ENCODE measurements at places on chromosomes 3 and 15.

- no peak for DNase-seq
Measured at GRCh38 chr3:74309716-74310115, 304.7 kb downstream of the CNTN3 start.

DNA sequence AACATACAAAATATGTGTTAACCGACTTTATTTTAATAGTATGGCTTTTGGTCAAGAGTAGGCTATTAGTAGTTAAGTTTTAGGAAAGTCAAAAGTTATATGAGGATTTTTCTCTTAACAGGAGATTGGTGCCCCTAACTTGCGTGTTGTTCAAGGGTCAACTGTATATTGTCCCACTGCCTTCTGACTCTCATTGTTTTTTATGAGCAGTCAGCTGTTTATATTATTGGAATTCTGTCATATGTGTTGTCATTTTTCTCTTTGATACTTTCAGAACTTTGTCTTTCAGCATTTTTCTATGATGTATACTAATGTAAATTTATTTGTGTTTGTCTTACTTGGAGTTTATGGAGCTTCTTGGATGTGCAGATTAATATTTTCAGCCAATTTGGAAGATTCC lies 142.1 kb upstream of the CMC1 start:
- no peak for DNase-seq

DNA sequence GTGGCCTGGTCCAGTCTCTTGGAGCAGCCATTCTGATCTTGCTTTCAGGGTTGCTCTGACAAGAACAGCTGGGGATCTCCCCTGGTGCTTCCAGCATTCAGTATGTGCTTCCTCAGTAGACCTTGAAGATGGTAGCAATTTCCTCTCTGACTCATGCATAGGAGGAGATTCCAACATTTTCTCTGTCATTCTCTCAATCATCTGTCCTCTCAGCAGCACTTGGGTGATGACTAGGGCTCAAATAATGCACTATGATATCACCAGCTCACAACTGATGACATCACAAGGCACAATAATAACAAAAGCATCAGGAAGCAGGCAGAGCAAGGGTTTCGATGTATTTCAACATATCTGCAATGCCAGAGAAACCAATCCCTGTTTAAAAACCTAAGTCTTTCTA lies 52.7 kb downstream of the NFKBIZ start:
- no peak for DNase-seq

DNA sequence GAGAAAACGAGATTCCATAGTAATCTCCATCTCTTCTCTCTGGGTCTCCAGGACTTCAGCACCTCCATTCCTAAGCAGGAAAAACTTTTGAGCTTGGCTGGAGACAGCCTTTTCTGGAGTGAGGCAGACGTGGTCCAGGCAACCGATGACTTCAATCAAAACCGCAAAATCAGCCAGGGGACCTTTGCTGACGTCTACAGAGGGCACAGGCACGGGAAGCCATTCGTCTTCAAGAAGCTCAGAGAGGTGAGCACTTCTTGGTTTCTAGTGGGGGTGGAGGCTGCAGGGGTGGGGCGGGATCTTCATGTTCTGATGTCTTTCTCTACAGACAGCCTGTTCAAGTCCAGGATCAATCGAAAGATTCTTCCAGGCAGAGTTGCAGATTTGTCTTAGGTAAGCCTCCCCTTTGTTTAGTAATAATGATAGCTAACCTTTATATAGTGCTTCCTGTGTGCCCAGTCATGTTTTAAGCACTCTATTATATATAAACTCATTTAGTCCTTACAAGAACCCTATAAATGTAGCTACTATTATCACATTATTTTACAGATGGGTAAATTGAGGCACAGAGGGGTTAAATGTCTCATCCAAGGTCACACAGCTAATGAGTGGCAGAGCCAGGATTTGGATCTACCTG lies 35.0 kb upstream of the TATDN2 start:
- no peak for DNase-seq

DNA sequence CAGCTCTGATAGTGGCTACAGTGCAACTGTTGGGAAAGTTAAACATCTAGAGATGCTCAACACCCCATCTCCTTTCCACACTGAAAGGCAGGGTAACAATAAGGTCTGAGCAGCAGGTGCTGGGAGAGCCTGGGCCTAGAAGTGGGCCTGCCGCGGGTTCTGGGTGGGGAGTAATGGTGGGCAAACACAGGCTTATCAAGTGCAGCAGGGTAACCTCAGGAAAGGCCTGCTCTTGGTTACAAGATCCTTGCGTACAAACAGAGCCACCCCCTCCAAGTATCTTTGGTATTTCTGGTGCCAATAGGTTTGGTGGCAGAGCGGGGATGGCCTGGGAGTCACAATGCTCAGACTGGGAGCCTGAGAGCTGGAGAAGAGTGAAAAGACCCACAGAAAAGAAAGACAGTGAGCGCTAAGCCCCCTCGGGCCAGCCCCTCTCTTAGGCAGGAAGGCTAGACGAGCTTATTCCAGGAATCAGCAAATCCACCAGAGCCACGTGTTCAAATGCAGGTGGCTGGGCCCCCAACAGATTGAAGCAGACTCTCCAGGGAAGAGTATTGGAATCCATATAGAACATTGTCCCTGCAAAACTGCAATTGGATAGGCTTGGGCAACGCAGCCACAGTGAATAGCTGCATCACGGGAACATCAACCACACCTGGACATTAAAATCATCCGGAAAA lies 2.7 kb downstream of the IQSEC1 start:
- no peak for DNase-seq

GRCh38 chr3:2141482-2141881 lies 42.8 kb downstream of the CNTN4 start:
- no peak for DNase-seq

- no peak for DNase-seq
Measured at GRCh38 chr3:71562938-71563337, 20.6 kb downstream of the FOXP1 start.

GRCh38 chr3:123287051-123287961 lies 85.6 kb downstream of the SEC22A start:
- no peak for DNase-seq

- no peak for DNase-seq
Measured at GRCh38 chr3:115836944-115837343, 213.6 kb downstream of the GAP43 start.

- DNase-seq = no peak
Measured at GRCh38 chr3:15630646-15631350, 29.3 kb downstream of the BTD start.

- no peak for DNase-seq
Measured at GRCh38 chr15:65547841-65548240, 17.6 kb downstream of the HACD3 start.

GRCh38 chr15:58528188-58528870 lies 96.5 kb downstream of the LIPC start:
- no peak for DNase-seq

DNA sequence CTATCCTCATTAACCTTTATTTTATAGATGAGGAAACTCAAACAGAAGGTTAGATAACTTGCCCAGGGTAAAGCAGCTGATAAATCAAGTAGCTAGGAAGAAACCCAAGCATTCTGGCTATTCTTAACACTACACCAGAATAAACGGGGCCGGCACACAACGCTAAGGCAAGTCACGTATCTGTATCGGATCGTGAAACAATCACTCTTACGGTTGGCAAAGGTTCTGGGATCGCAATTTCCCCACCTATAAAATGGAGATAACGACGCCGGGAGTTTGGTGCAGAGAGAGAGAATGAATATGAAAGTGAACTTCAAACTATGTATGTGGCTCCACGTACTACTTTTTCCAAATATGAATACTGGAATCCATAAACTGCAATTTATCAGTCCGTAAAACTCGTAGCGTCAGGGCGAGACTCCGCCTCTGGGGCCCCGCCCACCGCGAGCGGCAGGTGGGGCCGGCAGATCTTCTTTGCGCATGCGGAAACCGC lies 252 bp upstream of the ARMC8 start:
- DNase-seq = no peak

DNA sequence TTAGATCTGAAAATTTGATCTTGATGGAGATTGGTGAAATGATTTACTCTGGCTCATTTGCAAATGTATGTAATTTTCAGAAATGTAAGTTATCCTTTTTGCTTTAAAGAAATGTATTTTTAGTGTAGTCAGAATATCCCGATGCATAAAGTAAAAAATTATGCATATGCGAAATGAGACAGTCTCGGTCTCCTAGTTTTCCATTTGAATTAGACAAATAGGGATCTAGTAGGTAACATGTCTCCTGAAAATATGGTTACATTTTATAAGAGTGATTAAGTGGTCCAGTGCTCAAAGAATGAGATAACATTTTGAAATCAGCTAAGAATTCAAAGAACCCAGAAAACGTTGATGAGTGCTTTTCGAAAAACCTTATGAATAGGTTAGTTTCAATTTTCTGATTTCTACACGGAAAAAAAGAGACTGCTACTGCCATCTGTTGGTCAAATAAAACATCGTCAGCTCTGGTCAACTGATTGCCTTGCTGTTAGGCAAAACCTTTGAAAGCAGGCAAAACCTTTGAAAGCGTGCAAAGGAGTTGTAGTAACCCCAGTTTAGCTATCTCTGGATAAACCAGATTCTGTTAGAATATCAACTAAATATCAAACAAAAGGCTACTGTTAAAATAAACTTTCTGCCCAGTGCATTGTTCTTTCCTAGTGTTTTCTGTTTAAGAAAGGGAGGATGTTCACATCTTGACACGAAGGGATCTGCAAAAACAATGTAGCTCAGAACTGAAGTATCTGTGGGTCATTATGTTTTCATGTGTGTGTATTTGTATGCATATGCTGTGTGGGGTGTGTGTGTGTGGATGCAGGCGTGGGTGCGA lies 59.3 kb upstream of the CHMP2B start:
- no peak for DNase-seq

- no peak for DNase-seq
Measured at GRCh38 chr3:128174675-128175590, 21.7 kb downstream of the EEFSEC start.

DNA sequence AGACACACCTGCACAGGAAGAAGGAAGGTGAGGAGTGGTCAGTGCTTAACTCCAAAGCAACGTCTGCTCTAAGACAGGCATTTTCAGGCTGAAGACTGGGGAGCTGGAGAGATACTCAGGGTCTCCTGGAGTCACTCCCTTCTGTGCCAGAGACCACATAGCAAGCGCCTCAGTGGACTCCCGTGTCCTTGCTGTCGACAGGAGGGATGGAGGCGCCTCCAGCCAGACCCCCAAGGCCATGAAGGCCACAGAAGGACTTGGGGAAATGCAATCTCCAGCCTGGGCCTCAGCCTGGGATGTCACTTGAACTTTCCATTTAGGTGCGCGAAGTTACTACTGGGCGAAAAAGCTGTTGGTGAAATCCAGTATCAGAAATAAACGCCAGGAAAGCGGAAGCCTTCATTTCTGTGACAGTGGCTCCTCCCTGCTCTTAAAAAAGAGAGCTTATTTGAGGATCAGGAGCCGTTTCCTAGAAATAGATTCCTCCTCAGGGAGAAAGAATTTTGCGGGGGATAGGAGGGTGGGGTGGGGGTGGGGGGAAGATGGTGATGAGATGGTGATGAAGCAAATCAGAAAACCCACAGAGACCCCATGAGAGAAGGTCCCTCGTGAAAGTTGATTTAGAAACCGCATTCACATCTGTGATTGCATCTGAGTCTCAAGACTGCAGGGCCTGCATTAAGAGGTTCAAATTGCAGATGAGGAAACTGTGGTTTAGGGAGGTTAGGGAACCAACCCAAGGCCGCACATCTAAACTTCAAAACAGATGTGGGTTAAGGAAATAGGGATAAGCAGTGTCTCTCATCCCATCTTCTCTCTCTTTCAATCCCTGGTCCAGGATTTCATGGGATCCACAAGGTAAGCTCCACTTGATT lies 78.8 kb downstream of the ATP2B2 start:
- no peak for DNase-seq

- DNase-seq = no peak
Measured at GRCh38 chr3:188362405-188362831, 208.5 kb downstream of the LPP start.

GRCh38 chr3:44862226-44862637 lies 520 bp downstream of the TMEM42 start:
- DNase-seq = no peak

- no peak for DNase-seq
Measured at GRCh38 chr3:80978216-80978969, 783.1 kb downstream of the GBE1 start.

DNA sequence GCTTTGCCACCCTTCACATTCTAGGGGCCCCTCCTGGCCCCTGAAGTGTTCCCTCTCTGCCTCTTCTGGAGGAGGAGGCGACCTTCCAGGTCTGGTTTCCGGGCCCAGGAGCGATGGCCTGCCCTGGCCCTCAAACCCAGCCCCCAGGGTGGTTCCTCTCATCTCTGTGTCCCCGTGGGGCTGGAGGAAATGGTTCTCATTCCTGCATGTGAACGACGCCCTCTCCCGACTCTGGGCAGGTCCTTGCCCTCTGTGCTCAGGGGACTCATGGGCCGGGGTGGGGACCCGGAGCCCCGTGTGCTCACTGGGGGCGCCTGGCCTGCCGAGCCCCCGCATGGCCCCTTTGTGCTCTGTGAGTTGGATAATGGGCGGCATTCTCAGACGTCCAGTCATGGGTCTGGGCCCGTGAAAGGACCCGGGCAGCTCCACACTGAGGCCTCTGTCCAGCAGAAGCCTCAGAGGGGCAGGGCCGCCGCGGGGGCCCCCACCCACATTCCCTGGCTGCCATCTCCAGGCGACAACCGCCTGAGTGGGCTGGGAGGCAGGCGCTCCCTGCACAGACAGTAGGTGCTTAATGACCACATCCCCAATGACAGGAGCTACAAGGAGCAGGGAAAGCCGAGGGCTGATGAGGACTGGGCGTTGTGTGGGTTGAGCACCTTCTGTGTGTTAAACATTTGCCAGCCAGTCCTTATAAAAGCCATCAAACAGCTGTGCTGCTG lies 5.5 kb upstream of the PLXND1 start:
- no peak for DNase-seq

GRCh38 chr3:177816667-177817208 lies 619.5 kb upstream of the TBL1XR1 start:
- DNase-seq = no peak

GRCh38 chr15:48584090-48584811 lies 61.3 kb downstream of the FBN1 start:
- DNase-seq = no peak

- DNase-seq = no peak
Measured at GRCh38 chr3:163159306-163159705, 1662.7 kb downstream of the OTOL1 start.

GRCh38 chr3:56783644-56784447 lies 17.9 kb downstream of the ARHGEF3 start:
- peak; percentile 61 for DNase-seq

- no peak for DNase-seq
Measured at GRCh38 chr3:56952061-56952460, 108.4 kb upstream of the SPATA12 start.

GRCh38 chr15:57090496-57090859 lies 172.0 kb downstream of the TCF12 start:
- no peak for DNase-seq

DNA sequence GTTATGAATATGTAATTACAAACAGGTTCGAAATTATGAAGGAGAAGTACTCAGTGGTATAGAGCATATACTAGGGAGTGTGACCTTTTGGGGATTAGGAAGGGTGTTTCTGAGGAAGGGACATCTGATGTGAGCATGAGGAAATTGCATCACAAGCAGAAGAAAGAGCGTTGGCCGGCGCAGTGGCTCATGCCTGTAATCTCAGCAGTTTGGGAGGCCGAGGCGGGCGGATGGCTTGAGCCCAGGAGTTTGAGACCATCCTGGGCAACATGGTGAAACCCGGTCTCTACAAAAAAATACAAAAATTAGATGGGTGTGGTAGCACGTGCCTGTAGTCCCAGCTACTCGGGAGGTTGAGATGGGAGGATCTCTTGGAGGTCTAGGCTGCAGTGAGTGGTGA lies 6.9 kb downstream of the CMTM7 start:
- no peak for DNase-seq

Measured in left hindlimb (tissue), 1 donor.